ENCODE measurements at places on chromosomes 7 and 10.

- DNase-seq, result no peak
Measured at GRCh38 chr10:70057306-70057705, 4.7 kb downstream of the MACROH2A2 start.

DNA sequence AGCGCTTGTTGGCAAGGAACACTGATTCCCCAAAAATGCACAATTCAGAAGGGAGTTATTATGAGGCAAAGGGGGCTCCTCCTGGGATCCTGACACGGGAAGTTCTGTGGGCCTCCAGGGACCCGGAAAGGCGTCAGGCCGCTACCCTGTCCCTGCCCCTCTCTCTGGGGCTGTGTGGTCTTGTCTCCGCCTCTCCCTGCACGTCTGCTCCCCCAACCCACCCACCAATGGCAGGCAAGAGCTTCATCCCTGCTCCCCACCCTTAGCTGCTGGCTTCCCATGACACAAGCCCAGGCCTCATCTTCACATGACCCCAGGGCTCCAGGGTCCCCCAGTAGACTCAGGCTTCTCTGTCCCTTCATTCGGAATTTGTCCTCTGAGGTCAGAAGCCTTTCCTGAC is 31.0 kb upstream of the ADRB1 start:
- no peak for DNase-seq

- DNase-seq, result no peak
Measured at GRCh38 chr10:1328981-1329614, 272.9 kb downstream of the WDR37 start.

GRCh38 chr10:103054621-103055020 is 136.5 kb downstream of the CNNM2 start:
- no peak for DNase-seq

DNA sequence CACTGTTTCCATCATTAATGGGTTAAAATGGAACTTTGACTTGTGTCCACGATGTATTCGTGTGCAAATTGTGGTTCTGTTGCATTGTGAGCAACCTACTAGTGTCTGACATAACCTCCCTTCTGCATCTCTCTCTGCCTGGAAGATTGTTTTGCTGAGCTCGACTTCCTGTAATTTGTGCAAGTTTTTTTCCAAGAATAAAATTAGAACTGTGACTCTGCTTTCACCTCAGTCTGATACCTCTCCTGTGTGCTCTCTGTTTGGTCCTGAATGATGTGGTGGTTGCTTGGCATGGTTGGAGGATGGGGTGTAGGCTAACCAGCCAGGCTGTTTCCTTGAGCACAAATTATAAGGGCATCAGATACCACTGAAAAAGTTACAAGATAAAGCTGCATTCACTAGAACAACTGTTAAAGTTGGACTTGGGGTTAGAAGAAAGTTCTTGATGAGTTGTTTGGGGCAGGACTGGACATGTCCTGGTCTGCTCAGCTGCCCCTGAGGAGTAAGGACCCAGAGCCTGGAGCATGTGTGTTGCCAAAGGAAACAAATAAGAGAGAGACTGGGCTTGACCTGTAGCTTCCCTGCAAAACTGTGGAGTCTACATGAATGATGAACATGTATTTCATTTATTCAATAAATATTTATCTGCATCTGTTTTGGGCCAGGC is 1.9 kb upstream of the VOPP1 start:
- no peak for DNase-seq
